Ammon's horn (tissue), 1 donor: ENCODE measurements at places on chromosomes 13 and 19.

DNA sequence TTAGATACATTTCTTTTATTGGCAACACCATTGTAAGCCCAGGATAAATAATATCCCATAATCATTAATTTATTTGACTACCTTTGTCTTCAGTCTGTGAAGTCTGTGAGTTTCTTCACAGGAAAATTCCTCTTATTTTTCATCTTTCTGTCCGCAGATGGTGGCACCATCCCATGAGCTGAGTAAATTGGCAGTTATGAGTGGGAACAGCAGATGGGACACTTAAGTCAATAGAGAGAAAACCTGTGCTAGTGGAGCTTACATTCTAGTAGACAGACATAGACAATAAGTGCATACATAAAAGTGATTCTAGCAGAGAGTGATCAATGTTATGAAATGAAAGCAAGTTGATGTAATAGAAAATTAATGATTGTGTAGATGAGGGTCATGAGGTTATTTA lies 638.2 kb upstream of the MIR17HG start:
- DNase-seq, result peak; percentile 61

DNA sequence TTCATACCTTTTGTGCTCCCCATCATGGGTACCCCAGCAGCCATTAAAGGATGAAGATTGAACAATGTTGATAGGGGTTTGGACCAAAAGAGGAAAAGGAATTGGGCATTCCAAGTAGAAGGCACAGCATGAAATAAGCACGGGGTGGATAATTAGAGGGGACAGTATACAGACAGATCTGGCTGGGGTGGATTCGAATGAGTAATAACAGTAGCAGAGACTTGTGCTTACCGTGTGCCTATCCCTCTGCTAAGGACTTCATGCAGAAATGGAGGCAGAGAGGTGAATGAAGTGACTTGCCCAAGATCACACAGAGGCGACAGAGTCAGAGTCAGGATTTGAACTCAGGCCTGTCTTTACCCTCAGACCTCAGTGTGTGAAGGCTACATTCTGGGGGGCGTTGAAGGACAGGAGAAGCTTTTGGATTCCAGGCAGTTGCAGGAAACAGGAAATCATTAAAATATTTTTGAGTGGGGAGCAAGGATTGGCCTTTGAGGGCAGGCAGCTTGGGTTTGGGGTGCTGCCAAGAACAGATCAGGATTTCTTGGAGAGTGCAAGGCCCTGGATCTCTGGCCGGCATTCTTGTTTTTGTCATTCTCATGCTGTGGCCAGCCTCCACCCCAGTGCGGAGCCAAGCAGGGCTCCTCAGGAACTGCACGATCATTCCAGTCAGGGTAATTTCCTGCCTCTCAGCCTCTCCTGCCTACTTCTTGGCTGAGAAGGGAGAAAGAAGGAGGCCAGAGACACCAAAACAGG lies 18.7 kb downstream of the PAF1 start:
- peak; percentile 75 for DNase-seq

DNA sequence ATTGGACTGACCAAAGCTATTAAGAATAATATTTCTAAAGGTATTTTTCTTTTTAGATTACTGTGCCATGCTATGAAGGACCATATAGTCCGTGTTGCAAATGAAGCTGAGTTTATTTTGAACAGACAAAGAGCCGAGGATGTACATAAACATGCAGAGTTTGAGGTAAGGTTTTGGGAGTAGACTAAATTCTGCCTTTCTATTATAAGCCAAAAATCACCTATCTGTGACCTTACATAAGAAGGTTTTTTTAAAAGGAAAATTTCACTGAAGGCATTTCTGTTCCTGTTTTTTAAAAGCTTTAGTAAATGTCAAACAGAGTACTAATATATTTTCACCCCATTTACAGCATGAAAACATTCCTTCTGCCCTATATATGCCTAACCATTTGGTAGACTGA lies 127.4 kb downstream of the MAB21L1 start:
- DNase-seq, result no peak

- DNase-seq, result no peak
Observed at GRCh38 chr19:19056636-19057275, 7.0 kb upstream of the SLC25A42 start.

DNA sequence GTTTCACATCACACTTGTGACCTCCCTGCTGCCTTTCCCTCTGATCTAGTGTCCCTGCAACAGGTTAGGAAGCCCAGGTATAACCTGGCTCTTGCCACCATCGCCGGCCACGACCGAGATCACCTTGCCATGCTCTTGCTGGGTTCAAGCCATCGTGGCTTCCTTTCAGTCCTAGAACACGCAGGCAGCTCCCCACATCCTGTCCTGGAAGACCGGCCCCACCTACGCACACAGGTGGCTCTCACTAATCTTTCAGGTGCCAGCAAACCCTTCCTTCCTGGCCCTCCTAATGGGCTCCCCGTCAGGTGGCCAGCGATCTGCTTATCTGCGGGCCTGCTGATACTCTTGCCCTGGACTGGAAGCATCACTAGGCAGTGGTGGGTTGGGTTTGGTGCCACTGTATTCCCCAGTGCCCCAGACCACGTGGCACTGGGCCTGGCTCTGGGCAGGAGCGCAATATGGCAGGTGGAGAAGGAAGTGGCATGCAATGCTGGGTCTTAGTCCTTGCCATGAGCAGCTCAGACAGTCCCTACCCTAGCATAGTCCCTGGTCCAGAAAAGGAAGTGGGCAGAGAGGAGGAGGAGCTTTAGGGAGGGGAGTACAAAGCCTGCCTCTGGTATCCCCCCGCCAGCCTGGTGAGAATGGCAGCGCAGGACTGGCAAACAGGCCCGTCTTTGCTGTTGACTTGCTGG lies 11.8 kb downstream of the PPP1R37 start:
- DNase-seq, result no peak

DNA sequence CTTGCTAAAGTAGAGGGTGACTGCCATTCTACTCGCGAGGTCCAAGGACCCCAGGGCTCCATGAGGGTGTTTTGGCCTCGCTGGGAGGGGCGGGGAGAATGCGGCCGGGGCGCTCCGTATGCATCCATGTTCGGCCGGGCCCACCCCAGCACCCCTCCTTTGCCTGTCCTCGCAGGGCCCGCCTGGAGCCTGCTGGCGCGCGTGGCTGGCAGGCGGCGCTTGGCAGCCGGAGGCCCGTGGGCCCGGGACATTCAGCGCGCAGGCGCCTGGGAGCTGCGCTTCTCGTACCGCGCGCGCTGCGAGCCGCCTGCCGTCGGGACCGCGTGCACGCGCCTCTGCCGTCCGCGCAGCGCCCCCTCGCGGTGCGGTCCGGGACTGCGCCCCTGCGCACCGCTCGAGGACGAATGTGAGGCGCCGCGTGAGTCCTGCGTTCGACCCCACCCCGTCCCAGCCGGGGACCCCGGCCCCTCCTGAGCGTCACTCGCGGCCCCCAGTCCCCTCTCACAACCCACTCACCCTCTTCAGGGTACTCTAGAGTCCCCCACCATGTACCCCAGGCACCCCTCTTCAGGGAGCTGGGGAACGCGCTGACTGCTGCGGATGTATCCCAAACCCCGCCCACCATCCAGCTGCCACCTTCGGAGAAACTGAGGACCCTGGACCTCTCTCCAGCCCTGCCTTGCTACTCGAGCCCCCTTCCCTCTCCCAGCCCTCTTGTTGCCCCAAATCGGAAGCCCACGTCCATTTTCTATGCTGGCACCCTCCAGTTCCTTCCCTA lies 4.1 kb downstream of the DLL3 start:
- no peak for DNase-seq

- DNase-seq, result no peak
Observed at GRCh38 chr19:15195371-15196334, 5.1 kb downstream of the NOTCH3 start.
